ENCODE measurements at places on chromosomes 4 and X. TPM values are rescaled to one million over a fixed set of nuclear protein-coding genes. Genes with fewer than 3 reads are reported as not detected.

- DNase-seq, result no peak
Observed at GRCh38 chrX:6120329-6120728, 108.3 kb downstream of the NLGN4X start.

GRCh38 chr4:71188156-71188640 is 150.6 kb upstream of the SLC4A4 start:
- DNase-seq, result no peak

- DNase-seq, result no peak
Observed at GRCh38 chrX:19649226-19649995, 134.1 kb upstream of the MAP3K15 start.

- no peak for DNase-seq
Observed at GRCh38 chrX:149363965-149364364, 141.1 kb downstream of the IDS start.

DNA sequence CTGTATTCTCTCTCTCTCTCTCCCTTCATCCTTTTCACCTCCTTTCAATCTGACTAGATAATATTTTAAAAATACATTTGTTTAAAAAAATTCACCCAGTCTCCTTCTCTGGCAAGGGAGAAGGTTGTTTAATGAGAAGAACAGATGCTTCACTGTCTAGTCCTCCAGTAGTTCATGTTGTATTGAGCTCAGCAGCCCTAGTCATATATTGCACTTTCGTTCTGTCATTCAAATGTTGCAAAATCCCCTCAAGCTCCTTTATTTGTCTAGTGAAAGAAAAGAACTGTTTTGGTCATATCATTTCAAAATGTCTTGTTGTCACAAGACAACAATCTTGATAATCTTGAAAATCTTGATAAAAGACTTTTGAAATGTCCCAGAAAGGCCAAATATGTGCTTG is 248.0 kb downstream of the GALNTL6 start:
- DNase-seq, result no peak

DNA sequence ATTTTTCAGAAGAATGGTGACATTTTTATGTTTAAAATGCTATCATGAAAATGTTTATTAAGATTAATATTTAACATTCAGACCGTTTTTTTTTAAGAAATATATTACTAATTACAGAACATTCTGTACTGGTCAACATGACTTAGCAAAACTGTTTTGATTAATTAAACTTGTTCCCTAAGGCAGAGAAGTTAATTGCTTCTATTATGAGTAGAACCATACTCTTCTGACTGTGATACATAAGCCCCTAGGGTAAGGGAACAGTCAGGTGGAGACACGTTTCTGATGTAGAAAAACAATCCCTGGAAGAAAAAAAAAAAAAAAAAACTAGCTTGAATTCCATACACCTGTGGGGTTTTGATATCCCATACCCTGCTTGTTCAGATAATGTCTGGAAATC is 97.4 kb downstream of the GPM6A start:
- DNase-seq, result no peak

- DNase-seq, result no peak
Observed at GRCh38 chr4:21827575-21827974, 121.0 kb downstream of the KCNIP4 start.

DNA sequence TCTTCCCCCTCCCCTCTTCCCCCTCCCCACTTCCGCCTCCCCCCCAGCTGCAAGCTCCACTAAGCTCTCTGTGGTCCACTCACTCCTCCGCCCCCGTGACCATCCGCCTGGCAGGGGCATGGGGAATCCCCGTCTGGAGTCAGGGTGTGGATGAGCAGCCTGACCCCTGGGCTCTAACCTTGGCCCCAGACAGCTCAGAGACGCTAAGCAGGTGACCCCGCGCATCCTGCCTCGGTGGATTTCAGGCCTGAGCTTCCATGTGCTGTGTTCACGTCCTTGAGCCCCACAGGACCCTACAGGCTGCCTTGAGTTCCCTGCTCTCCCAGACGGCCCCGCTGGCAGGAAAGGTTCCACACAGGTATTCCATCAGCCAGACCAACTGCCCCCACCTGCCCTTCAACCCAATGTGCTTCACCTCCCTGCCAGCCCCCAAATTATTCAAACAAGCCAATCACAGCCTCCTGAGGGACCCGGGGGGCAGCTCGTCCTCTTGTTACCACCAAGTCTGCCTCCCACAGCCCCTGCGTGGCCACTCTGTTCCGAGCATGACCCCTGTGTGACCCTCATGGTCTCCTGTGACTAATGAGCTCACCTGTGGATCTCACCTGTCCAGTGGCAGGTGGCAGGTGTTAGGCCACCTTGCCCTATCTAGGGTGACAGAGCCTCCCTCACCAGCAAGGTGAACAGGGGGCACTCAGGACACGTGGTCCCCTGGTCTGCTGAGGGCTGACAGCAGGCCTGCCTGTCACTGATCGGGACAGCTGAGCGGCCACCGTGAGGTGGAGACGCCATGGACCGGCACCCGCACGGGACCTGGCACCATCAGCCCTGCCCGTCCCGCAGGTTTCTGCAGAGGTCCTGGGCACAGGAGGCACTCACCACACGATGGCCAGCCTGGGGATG is 73.2 kb upstream of the MXD4 start:
- DNase-seq, result no peak

- no peak for DNase-seq
Observed at GRCh38 chrX:19647159-19647558, 131.9 kb upstream of the MAP3K15 start.

DNA sequence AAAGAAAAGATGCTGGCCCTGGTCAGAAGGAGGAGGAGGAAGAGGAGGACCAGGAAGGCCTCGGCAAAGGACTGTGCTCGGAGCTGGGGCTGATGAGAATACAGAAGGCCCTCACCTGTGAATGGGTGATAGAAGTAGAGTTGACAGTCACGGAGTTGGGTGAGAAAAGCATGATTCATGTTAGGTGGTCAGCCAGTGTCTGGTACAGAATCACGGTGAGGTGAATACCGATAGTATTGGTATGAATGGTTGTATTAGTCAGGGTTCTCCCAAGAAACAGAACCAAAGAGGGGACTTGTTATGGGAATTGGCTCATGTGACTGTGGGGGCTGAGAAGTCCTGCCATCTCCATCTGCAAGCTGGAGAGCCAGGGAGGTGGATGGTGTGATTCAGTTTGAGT is 32.5 kb upstream of the FAM156A start:
- DNase-seq, result no peak

- no peak for DNase-seq
Observed at GRCh38 chr4:72084587-72085011, 52.8 kb downstream of the NPFFR2 start.

- no peak for DNase-seq
Observed at GRCh38 chr4:183400035-183400434, 44.4 kb upstream of the CDKN2AIP start.

DNA sequence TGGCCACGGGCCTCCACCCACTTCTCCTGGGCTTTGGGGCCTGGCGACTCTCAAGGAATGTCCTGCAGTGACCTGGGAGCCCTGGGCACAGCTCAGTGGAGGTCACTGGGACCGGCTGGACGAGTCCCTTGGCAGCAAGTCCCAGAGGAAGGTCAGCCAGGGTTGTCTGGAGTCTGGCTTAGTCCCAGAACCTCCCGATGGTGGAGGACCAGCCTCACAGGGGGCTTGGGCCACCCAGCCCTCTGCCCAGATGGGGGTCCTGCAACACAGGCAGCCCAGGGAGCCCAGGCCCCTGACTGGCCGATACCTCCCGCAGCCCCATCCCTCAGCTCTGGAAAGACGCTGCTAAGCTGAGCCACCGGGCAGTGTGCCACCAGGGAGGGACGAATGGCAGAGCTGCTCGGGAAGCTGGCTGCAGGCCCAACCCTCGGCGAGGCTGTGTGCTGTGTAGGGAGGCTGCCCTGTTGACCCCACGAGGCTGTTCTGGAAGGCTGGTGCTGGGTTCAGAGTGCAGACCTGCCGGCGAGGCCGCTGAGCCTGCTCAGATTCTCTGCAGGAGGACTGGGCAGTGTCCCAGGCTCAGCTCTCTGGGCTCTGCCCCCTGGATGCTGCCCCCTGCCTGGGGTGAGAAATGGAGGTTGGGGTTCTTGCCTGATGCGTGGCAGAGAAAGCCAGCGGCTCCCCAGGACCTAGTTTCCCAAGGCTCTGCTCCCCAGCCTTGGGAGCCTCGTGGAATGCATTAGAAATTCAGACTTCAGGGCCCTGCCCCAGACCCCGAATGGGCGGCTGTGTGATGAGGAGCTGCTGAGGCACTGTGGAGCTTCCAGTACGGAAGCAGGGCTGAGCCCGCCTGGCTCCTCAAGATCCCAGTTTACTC is 61.7 kb downstream of the ADRA2C start:
- peak; percentile 48 for DNase-seq

Gene TCEAL6
- polyA plus RNA-seq, result not detected

Gene FAM47E
- 6.4 TPM for polyA plus RNA-seq

Gene CXCL3
- 1.8 TPM for polyA plus RNA-seq

Gene TMSB15B
- polyA plus RNA-seq, result 37.1 TPM

Gene PIGA
- polyA plus RNA-seq, result 25.6 TPM

Gene NR3C2
- 21.4 TPM for polyA plus RNA-seq
